ENCODE measurements at places on chromosomes 16 and 17. TPM values are rescaled to one million over a fixed set of nuclear protein-coding genes. Genes with fewer than 3 reads are reported as not detected.

KRTAP4-8 gene
- not detected for total RNA-seq

MYCBPAP gene
- 0.23 TPM for total RNA-seq

XAF1 gene
- total RNA-seq, result 9.8 TPM

FMNL1 gene
- total RNA-seq, result 3.3 TPM

MRPL12 gene
- 76.6 TPM for total RNA-seq

AOC3 gene
- 2.6 TPM for total RNA-seq

ANKRD13B gene
- total RNA-seq, result 24.3 TPM

UMOD gene
- total RNA-seq, result not detected

PPM1E gene
- 0.23 TPM for total RNA-seq

HERPUD1 gene
- 138 TPM for total RNA-seq

ANKRD11 gene
- 58.6 TPM for total RNA-seq

WDR45B gene
- 66.6 TPM for total RNA-seq

MARF1 gene
- total RNA-seq, result 15.3 TPM

ZSCAN10 gene
- total RNA-seq, result not detected

HBA2 gene
- total RNA-seq, result not detected

TMEM204 gene
- 18.1 TPM for total RNA-seq
